ENCODE measurements at places on chromosomes 6 and 20.

GRCh38 chr6:13528232-13528631 is 40.8 kb upstream of the GFOD1 start:
- no peak for DNase-seq

DNA sequence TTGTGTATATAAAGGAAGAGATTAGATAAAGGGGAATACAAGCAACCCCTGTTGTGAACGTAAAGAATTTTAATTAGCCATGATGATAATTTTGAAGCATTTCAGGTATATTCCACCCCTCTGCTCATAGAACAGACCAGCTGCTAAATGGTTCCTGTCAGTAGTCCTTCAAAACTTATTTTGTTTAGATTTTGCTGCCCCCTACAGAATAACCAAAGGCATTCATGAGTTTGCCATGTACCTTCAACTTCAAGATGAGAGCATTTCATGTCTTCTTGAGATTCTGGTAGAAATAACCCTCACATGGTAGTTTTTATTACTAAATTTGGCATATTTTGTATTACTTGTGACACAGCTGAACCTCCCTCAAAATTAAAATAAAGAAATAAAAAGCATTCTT is 1586.7 kb downstream of the HACE1 start:
- DNase-seq, result no peak

GRCh38 chr20:34363465-34364222 is 571 bp downstream of the ITCH start:
- no peak for DNase-seq

DNA sequence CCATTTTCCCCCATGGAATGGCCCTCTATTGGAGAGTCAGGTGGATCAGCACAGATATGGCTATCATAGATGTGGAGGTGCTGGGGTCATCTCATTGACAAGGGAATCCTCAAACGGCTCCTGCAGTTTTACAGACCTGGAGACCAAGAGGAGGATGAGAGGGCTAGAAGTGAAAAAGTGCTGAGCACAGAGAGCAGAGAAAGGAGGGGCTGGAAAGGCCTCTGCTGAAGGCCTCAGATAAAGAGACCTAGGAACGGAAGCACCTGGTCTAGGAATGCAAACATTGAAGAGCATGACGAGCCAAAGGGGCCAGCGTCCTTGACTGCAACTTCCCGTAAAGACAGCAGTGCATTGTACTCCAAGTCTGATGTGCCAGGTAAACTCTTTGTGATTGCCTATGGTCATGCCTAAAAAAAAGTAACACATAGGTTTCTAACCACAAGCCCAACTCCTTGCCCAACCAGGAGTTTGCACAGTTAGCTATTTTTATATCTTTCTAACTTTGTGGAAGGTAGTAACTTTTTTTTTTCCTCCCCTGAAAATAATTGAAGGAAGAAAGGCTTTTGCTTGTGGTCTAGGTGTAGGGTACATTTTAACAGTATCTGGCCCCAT is 15.2 kb downstream of the RSPH4A start:
- no peak for DNase-seq
